Fibroblast of skin of right quadriceps (primary cell): ENCODE measurements at places on chromosomes 16 and 17.

DNA sequence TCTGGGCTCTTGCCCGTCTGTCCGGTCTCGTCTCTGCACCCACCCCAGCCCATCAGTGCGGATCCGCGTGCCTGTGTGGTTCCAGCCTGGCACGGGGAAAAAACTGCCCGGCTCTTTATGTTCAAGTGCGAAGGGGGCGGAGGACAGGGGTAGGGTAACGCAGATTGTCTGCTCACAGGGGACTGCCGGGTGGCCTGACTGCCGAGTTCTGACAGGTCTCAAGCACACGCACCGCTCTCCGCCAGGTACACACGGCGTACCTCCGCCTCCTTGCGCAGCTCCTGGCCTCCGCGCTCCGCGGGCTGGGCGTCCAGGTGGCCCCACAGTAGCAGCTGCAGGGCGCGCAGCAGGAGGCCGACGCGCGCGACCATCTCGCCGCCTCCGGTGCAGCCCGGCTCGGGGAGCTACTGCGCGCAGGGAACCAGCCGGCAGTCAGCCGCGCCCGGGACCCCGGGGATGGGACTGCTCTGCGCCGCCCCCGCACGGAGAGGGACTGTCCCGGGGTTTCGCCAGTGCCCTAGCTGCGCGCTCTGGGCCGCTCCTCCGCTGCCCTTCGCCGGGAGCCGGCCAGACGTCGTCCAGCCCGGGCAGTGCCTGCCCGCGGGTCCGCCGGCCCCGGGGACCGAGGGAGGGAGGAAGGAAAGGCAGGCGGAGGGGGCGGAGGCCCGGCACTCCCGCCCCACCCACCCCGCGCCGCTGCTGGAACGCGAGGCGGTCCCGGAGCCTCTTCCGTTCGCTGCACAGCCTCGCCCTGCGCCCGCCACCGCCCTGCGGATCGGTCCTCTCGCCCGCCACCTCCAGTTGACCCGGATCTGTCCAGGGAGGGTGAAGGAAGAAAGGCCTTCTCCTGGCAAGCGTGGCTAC lies at the start of gene MMP28:
TSS of gene MMP28 (minus strand) at position 635 of the 864 bp plus-strand sequence. CDS start at position 371, 264 bp downstream.
- no peak for DNase-seq

DNA sequence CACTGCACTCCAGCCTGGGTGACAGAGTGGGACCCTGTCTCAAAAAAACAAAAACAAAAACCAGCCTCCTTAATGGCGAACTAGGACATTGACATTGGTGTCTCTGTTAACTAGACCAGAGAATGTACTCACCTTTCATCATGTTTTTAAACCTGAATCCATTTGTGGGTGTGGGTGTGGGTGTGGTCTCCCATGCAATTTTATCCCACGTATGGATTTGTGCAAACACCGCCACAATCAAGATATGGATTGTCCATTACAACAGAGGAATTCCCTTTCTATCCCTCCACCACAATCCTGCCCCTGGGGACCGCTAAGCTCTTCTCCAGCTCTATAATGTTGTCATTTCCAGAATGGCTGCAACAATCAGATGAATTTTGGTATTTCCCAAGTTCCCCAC lies 49.9 kb downstream of the DNAH17 start:
- DNase-seq, result no peak

DNA sequence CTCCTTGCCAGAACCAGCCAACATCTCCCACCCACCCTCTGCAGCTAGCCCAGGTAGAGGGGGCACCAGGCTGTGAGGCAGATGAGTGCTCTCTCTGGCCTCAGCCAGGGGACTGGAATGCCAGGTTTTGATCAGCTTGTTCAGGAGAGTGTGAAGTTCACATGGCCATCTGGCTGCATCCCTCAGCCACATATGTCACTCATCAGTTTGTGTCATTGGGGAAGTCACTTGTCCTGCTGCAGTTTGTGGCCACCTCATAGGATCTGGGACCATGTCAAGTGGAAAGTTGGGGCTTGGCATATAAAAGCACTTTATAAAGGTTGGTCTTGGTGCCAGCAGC lies 147.6 kb downstream of the SOCS1 start:
- no peak for DNase-seq

GRCh38 chr16:5604770-5605169 lies 507.2 kb upstream of the EEF2KMT start:
- DNase-seq, result no peak
